ENCODE measurements at places on chromosomes 7 and 10. TPM values are rescaled to one million over a fixed set of nuclear protein-coding genes. Genes with fewer than 3 reads are reported as not detected.

Gene ASAH2
- 2.9 TPM for total RNA-seq

Gene GDF2
- not detected for total RNA-seq

Gene CLDN3
- not detected for total RNA-seq

Gene PILRB
- total RNA-seq: 46.8 TPM

Gene ADCY1
- 0.07 TPM for total RNA-seq

Gene FAM13C
- total RNA-seq: not detected

Gene AASS
- 0.76 TPM for total RNA-seq

Gene GJD4
- total RNA-seq: not detected

Gene GPER1
- total RNA-seq: 0.18 TPM

Gene PCBD1
- total RNA-seq: 40.0 TPM

Gene TRIL
- not detected for total RNA-seq

Gene NT5C3A
- total RNA-seq: 34.2 TPM

Gene ANKRD30A
- not detected for total RNA-seq

Gene RHOBTB1
- 0.09 TPM for total RNA-seq

Gene ASAH2B
- total RNA-seq: 3.8 TPM

Gene AKR1C1
- total RNA-seq: 0.45 TPM

Gene FOXI2
- total RNA-seq: not detected

Gene CAV2
- not detected for total RNA-seq

Gene TMEM225B
- 2.2 TPM for total RNA-seq

Gene NME8
- not detected for total RNA-seq

Gene FGFBP3
- 3.1 TPM for total RNA-seq

Gene EGR2
- total RNA-seq: 45.6 TPM

Gene PDGFA
- total RNA-seq: 16.7 TPM

Gene WAPL
- total RNA-seq: 40.9 TPM

Gene NUPR2
- total RNA-seq: not detected

Gene PRSS2
- total RNA-seq: not detected

Gene MYL7
- not detected for total RNA-seq

Gene PNLIPRP2
- total RNA-seq: not detected

Gene ZEB1
- total RNA-seq: 28.4 TPM

Gene CDK14
- 0.05 TPM for total RNA-seq

Gene AVPI1
- total RNA-seq: 2.5 TPM

Gene SPDYE9
- not detected for total RNA-seq

Gene MTPN
- 108 TPM for total RNA-seq

Gene LIPK
- not detected for total RNA-seq

Gene SAMD9L
- total RNA-seq: 13.1 TPM

Gene MRPS24
- 130 TPM for total RNA-seq

Gene WIPF3
- total RNA-seq: not detected

Gene DYNC1I1
- not detected for total RNA-seq

Gene CYP3A7
- total RNA-seq: not detected

Gene TMEM176A
- total RNA-seq: not detected

Measured in activated CD8-positive, alpha-beta T cell treated with anti-CD3 and anti-CD28 coated beads for 36 hours (primary cell).